Glomerular endothelial cell (primary cell): ENCODE measurements at places on chromosomes 16 and 17. TPM values are rescaled to one million over a fixed set of nuclear protein-coding genes. Genes with fewer than 3 reads are reported as not detected.

TBC1D3G gene
- not detected in 2 replicates for total RNA-seq

ACAP1 gene
- 53.1 TPM in 1 of 2 replicates, not detected in the other for total RNA-seq

ABR gene
- 62.5 and 67.9 TPM in 2 replicates for total RNA-seq

ITGAX gene
- 0.23 and 0.63 TPM in 2 replicates for total RNA-seq

ZNF205 gene
- 19.8 and 26.3 TPM in 2 replicates for total RNA-seq

SP6 gene
- 0.48 and 1.6 TPM in 2 replicates for total RNA-seq

BEAN1 gene
- total RNA-seq: 0.35 and 3.1 TPM in 2 replicates

TBC1D3I gene
- total RNA-seq: 1.5 and 1.6 TPM in 2 replicates

TIMP2 gene
- 278 and 322 TPM in 2 replicates for total RNA-seq

NPIPA8 gene
- not detected in 2 replicates for total RNA-seq

CIBAR2 gene
- 0.23 TPM in 1 of 2 replicates, not detected in the other for total RNA-seq

VAT1L gene
- total RNA-seq: 6.4 and 30.6 TPM in 2 replicates

KRTAP9-8 gene
- total RNA-seq: not detected in 2 replicates

PRCD gene
- 0.58 and 1.8 TPM in 2 replicates for total RNA-seq

CX3CL1 gene
- 13.3 and 58.0 TPM in 2 replicates for total RNA-seq

CDH5 gene
- total RNA-seq: 1,376 and 1,752 TPM in 2 replicates

UTS2R gene
- not detected in 2 replicates for total RNA-seq

CCL18 gene
- total RNA-seq: not detected in 2 replicates

TNFRSF17 gene
- not detected in 2 replicates for total RNA-seq

ATP1B2 gene
- not detected in 2 replicates for total RNA-seq

TEKT3 gene
- not detected in 2 replicates for total RNA-seq

FLYWCH1 gene
- 49.2 and 56.5 TPM in 2 replicates for total RNA-seq

C16orf46 gene
- total RNA-seq: 0.58 TPM in 1 of 2 replicates, not detected in the other

PLLP gene
- 3.5 and 15.9 TPM in 2 replicates for total RNA-seq

KPNA2 gene
- 179 and 229 TPM in 2 replicates for total RNA-seq

SEPTIN12 gene
- total RNA-seq: not detected in 2 replicates

EARS2 gene
- 21.3 and 25.7 TPM in 2 replicates for total RNA-seq

CTRB1 gene
- total RNA-seq: not detected in 2 replicates
